ENCODE measurements at places on chromosomes 2 and 18. TPM values are rescaled to one million over a fixed set of nuclear protein-coding genes. Genes with fewer than 3 reads are reported as not detected.

GRCh38 chr2:115491186-115491793, 1048.8 kb downstream of the DPP10 start:
- no peak for DNase-seq

Gene CFAP210
- 0.49 TPM for total RNA-seq

DNA sequence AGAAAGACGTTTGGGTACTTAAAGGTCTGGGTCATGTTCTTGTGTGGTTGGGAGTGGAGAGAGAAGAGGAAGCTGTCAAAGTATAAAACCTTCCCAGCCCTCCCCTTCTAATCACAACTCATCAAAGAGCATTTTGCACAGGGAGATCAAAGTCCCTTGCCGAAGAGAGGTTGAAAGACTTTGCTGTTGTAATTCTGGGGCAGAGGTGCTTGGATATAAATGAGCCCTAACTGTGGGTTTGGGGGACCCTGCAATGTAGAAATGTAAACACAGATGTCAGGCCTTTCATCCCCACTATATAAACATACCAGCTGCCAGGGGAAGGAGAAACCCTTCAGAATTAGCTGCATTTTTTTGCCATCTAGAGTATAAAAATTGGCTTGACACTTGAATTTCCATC, 182.1 kb downstream of the ETAA1 start:
- DNase-seq: no peak

DNA sequence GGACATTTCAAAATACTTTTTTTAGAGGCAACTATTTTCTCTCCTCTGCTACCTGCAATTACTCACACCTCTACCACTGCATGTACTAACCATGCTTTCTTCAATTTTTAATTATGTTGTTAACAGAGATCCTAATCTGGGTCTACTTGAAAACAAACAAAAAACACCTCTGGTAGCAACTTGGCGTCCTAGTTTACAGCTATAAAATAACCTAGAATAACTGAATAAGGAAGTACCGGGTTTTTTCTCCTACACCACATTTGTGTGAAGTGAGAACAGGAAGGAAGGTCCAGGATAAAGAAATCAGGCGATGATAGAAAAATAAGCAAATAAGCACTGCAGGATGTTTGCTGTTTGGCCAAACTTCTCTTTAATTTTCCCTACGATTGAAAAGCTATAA, 633.5 kb downstream of the LRP1B start:
- DNase-seq: no peak

Gene SATB2
- total RNA-seq: 2.7 TPM

GRCh38 chr2:95312543-95313201, 15.5 kb downstream of the KCNIP3 start:
- no peak for DNase-seq

Gene IL36G
- total RNA-seq: not detected

Gene CCDC141
- total RNA-seq: 2.8 TPM

DNA sequence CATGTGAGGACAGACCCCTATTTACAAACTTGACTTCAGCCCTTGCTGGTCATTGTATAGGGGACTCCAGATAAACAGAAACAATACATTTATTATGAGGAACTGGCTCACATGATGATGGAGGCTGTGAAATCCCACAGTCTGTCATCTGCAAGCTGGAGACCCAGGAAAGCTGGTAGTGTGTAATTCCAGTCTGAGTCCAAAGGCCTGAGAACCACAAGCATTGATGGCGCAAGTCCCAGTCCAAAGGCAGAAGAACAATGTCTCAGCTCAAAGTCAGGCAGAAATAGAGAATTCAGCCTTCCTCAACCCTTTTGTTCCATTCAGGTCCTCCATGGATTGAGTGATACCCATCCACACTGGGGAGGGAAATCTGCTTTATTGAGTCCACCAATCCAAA, 28.1 kb upstream of the SPP2 start:
- no peak for DNase-seq

Data from ureter (tissue), 1 donor.